ENCODE measurements at places on chromosomes 12 and 14. TPM values are rescaled to one million over a fixed set of nuclear protein-coding genes. Genes with fewer than 3 reads are reported as not detected.

The MOK gene
- 3.1 TPM for total RNA-seq

The KLRG1 gene
- total RNA-seq, result 1.9 TPM

The CAPZA3 gene
- total RNA-seq, result not detected

The FGD6 gene
- 3.7 TPM for total RNA-seq

The RFX4 gene
- total RNA-seq, result not detected

The GPR84 gene
- total RNA-seq, result not detected

The RNASE3 gene
- not detected for total RNA-seq

The MRPL42 gene
- 40.9 TPM for total RNA-seq

The APOF gene
- total RNA-seq, result not detected

The DYNLL1 gene
- 180 TPM for total RNA-seq

The OASL gene
- 0.86 TPM for total RNA-seq

The MYH6 gene
- not detected for total RNA-seq

Measured in activated B cell treated with CpG ODN at 0.5 μM for 24 hours (primary cell).